HT-29 (cell line): ENCODE measurements at places on chromosomes 7 and 10. TPM values are rescaled to one million over a fixed set of nuclear protein-coding genes. Genes with fewer than 3 reads are reported as not detected.

The DENND2A gene
- total RNA-seq = not detected in 2 replicates

The SRRM3 gene
- total RNA-seq = 0.05 TPM in 1 of 2 replicates, not detected in the other

The SPDYE5 gene
- total RNA-seq = not detected in 2 replicates

The SPRN gene
- not detected in 2 replicates for total RNA-seq

The PAPOLB gene
- total RNA-seq = not detected in 2 replicates

The LRIT1 gene
- not detected in 2 replicates for total RNA-seq

The CRHR2 gene
- total RNA-seq = not detected in 2 replicates

The MSMB gene
- total RNA-seq = not detected in 2 replicates

The CDHR3 gene
- 17.3 and 20.4 TPM in 2 replicates for total RNA-seq

- DNase-seq = no peak
Measured at GRCh38 chr10:75035975-75036708, 75.3 kb upstream of the SAMD8 start.

- DNase-seq = no peak
Measured at GRCh38 chr7:131630427-131630826, 74.0 kb upstream of the PODXL start.

GRCh38 chr7:17009007-17009719 is 127.4 kb upstream of the AGR3 start:
- DNase-seq = peak; percentile 55

DNA sequence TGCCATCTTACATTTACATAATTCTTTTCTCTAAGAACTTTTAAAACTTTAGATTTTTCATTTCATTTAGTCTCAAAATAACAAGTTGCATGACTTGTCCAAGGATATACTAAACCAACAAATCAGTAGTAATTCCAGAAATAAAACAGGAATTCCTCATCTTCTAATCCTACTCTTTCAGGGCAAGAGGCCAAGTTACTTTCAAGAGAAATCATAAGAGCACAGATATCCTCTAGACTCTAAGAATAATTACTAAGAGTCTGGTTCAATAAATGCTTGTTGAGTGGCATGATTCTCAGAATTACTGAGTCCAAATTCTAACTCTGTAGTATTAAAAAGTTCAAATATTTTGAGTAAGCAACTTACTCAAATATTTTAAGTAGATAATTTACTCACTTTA is 12.9 kb downstream of the PDZD8 start:
- DNase-seq = peak; percentile 31

- no peak for DNase-seq
Measured at GRCh38 chr10:64813391-64813790, 1292.2 kb downstream of the REEP3 start.

- DNase-seq = no peak
Measured at GRCh38 chr7:49279891-49280290, 355.5 kb downstream of the CDC14C start.

GRCh38 chr10:110175406-110175805 is 32.0 kb upstream of the MXI1 start:
- DNase-seq = no peak

GRCh38 chr10:77711683-77712049 is 74.1 kb upstream of the KCNMA1 start:
- no peak for DNase-seq

DNA sequence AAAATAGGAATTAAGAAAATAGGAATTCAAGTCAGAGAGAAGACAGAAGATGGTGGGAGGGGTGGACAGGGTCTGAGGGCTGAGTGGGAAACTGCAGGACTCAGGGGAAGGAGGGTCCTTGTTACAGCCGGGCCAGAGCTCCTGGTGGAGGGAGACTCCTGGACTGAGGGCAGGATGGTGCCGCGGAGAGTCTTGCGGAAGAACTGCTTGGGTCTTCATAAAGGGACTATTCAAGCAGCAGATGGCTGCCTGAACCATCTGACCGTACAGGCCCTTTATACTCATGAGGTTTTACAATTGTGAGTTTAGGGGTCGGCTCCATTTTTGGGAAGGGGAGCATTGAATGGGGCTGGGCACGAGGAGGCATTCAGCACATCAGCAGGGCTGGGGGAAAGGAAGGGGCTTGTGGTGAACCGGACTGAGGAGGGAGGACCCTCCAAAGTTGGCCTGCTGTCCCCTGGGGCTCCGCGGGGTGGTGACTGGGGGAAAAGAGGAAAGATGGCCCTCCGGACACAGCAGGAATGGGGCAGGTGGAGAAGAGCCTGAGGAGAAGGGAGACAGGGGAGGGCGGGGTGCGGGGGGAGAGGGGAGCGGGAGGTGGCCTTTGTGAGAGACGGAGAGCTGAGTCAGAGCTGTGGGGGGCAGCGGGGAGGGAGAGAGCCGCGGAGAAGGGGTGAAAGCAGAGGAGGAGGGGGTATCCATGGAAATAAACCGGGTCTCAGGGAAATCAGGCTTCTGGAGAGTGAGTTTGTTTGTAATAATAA is 1.5 kb downstream of the FAM131B start:
- DNase-seq = no peak

DNA sequence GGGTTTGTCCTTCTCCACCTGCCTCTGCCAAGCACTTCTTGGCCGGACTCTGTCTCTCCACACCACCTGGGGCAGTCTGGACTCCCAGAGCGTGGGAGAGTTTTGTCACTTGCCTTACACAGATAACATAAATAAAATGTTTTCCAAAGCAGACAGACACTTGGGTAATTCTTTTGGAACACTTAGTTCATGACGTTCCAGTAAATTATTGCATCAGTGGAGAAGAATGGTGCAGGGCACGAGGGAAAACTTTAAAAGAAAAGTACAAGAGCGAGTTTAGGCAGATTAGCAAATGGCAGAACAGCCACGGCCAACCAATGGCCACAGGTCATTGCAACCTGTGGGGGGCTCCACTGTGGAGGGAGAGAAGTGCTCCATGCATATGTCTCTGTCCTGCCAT is 170.6 kb upstream of the GRB10 start:
- no peak for DNase-seq

- no peak for DNase-seq
Measured at GRCh38 chr10:81817596-81818170, 57.3 kb upstream of the NRG3 start.

DNA sequence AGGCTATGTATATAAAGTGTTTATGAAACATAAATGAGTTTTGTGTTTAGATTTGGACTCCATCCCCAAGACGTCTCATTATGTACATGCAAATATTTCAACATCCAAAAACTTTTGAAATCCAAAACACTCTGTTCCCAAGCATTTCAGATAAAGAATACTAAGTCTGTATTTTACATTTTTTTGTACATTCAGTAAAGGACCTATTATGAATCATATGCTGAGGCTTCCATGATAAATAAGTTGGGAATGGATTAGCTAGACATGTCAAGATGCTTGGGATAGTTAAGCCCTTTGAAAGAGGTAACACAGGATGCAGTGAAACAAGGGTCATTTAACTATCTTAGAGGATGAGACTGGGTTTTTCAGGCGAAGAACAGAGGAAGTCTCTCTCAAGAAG is 262.9 kb downstream of the SNX13 start:
- DNase-seq = no peak

DNA sequence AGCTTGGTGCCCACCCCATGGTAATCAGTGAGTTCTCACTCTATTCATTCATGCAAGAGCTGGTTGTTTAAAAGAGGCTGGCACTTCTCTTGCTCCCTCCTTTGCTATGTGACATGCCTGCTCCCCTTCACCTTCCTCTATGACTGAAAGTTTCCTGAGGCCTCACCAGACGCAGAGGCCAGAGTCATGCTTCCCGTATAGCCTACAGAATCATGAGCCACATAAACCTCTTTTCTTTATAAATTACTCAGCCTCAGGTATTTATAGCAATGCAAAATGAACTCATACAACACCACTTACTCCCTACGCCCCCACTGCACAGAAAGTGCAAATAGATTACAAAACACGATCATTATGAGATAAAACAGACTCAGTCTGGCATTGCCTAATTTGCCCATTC is 39.0 kb downstream of the SEC61G start:
- DNase-seq = no peak

GRCh38 chr10:30704026-30704600 is 74.6 kb upstream of the LYZL2 start:
- no peak for DNase-seq

- no peak for DNase-seq
Measured at GRCh38 chr7:39051707-39052106, 74.0 kb downstream of the POU6F2 start.

DNA sequence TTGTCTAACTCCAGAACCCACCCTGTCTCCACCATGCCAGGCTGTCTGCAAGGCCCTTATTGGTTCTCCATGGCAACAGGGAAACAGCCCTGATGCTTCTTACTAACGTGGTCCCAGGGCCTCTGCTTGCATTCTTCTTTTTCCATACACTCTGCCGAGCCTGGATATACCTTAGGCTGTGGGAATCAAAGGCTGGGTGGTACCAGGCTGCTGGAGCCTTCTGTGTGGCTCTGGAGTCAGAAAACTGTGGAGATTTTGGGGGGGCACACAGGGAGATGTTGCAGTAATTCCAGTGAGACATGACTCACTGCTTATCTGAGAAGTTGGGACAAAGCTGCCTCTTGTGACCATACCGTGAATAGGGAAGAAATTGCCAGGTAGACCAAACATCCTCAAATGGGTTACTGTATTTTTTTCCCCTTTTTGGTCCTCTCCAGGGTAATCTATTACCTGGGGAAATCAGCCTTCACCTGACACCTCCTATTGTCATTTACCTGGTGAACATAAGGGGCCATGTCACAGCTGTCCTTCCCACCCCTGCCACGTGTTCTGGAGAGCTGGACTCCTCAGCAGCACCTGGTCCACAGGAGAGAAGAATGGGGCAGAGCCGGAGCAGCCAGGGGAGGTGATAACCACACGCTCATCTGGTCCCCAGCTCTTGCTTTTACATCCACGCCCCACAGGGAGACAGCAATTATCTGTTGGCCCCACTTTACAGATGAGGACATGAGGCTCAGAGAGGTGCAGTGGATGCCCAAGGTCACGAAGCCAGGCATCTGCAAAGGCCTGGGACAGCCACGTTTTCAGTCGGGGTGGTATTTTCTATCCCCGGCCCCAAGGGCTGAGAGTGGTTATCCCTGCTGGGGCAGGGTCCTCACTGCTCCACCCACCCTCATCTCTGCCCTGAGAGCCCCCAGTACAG is 4.6 kb downstream of the CHST3 start:
- DNase-seq = peak; percentile 71

GRCh38 chr7:159084069-159084801 is 60.4 kb downstream of the VIPR2 start:
- DNase-seq = no peak

DNA sequence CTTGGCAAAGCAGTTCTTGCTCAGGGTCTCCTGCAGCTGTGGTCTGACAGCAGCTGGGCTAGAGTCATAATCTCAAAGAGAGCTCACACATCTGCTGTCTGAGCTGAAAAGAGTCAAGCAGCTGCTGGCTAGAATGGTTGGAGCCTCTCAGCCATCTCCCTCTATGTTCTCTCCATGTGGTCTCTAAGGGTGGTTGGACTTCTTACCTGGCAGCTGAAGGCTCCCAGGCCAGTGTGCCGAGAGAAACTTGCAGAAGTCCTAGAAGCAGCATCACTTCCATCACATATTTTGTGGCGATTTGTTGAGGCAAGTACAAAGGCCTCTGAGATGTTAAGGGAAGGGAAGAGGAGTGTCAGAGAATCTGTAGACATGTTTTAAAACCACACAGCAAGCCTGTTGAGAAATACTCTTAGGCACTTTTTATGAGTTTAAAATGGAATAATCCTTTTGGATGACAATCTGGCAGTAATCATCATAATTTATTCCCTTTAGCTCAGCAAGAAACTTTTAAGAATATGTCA is 93.2 kb downstream of the REEP3 start:
- DNase-seq = no peak
